ENCODE measurements at places on chromosomes 7 and 10.

DNA sequence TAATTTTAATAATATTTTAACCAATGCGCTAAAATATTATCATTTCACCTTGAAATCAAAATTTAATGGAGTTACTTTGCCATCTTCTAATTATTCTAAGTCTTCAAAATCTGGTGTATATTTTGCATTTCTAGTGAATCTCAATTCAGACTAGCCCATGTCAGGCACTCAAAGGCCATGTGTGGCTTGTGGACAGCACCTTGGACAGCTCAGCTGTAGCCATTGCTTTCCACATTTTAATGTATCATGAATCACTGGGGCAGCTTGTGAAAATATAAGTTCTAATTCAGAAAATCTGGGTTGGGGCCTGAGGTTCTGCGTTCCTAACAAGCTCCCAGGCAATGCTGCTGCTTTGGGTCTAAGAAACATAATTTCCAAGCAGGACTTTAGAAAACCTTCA, 57.2 kb downstream of the MGAM2 start:
- DNase-seq: no peak

DNA sequence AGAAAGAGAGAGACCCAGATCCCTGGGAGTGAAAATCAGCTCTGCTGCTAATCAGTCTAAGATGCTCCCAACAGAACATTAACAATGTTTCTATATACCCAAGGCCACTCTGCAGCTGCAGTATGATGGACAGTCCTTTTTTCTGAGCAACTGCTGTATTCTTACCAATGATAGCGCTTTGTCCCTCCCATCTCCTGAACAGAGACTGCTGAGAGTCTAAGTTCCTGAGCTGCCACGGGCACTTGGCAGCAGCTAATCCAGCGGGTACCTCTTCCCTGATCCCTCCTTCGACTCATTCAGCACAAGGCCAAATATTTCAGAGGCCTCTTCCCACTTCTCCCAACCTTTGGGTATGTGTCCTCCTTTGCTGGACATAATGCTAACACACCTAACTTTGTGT, 7.7 kb downstream of the CPVL start:
- no peak for DNase-seq

DNA sequence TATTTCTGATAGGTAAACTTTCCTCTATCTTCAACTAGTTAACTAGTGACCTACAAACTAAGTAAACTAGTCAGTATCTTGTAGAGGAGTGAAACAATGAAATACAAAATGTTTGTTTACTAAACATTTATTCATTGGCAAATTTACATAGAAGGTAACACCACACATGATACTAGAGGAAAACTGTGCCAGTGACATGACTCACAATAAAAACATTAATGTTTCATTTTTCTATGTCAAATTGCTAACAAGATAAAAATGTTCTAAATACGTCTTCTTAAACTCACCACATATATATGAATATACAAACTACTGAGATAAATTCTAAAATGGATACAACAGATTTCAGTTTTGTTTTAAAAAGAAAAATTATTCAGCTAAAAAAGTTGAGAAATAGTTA, 471.3 kb downstream of the PARD3 start:
- no peak for DNase-seq

GRCh38 chr10:124240839-124241291, 147.5 kb upstream of the CHST15 start:
- DNase-seq: no peak

DNA sequence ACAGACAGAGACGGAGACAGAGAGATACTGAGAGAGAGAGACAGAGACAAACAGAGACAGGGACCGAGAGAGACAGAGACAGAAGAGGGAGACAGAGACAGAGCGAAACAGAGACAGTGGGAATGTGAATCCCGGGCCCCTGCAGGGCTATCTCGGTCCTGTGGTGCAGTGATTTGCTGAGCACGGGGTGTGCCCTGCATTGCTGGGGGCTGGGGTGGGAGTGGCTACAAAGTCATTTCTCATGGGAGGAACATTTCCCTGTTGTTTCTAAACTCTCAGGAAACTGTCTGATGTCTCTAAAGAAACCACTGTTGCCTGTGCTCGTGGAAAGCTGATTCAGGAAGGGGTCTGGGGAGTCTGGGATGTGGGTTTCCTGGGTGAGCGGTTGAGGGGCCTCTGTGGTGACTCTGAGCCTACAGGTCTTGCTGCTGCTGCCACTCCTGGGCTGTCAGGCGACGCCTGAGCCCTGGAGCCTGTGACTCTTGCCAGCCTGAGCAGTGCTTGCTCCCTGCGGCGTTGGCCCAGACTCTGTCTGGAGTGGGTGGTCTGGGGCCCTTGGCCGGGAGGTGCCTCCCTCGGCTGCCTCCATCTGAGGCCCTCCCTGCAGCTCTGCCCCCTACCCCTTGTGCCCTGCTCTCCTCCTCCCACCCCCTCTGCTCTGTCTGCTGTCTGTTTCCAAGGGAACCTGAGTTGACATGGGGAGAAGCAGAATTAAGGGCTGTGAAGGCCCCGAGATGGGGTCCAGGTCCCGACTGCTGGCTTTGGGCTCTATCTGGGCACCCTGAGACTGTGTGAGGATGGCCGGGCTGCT, 292.0 kb downstream of the WDR37 start:
- no peak for DNase-seq

DNA sequence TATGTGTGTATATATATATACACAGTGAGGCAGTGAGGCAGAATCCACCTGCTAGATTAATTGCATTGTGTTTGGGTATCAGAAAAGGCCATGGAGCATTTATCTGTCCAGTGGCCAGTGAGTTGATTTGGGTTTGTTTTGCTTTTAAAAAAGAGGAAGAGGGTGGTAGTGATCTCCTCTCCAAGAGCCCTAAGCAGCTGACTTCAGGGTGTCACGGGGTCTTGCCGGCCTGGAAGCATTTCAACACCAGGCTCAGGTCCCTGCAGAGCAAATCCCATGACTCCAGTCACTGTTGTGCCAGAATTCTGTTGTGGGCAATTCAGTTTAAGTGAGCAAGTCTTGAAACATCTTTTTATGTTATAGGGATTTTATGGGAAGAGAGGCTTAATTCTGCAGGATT, 30.6 kb upstream of the GPNMB start:
- no peak for DNase-seq

DNA sequence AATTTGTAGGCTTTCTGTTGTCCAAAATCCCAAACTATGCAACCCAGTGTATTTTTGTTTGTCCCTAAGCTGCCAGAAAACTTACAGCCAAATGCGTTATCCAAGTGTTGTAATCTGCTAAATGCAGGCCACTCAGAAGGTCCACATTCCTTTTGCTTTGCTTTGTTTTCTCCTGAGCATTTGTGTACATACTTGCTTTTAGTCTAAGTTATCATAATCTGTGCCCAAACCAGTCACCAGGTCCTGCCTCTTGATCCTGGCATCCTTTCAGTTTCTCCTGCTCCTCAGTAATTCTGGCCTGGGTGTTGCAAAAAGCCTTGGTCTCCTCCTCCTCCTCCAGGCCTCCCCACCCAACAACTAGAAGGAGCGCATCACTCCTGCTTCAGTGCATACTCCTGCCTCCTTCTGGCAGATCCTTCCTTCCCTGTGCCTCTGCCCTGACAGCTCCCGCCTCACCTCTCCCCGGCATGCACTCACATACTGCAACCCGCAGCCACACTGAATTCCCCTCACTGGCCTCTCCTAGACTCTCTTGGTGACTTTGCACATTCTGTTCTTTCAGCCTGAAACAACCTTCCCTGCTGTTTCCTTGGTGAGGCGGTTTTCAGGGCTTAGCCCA, 2.3 kb downstream of the DENND2A start:
- DNase-seq: no peak

GRCh38 chr10:49080071-49080470, 35.3 kb downstream of the VSTM4 start:
- DNase-seq: no peak

- DNase-seq: no peak
Observed at GRCh38 chr10:132723330-132723970, 62.5 kb downstream of the NKX6-2 start.

DNA sequence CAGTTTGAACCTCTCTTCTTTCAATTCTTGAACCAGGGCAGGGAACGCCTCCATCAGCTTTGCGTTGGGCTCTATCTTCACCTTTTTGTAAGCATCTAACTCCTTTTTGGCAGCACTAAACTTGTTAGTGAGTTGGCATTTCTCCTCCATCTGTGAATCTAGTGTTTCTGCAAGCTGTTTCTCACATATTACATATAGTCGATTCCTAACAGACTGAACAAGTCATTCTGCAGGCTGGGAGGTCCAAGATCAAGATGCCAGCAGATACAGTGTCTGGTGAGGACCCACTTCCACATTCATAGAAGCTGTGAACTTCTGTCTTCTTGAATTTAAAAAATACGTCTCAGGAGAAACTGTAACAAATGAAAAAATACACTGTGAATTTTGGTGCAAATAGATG, 539.7 kb downstream of the ANKRD7 start:
- no peak for DNase-seq

DNA sequence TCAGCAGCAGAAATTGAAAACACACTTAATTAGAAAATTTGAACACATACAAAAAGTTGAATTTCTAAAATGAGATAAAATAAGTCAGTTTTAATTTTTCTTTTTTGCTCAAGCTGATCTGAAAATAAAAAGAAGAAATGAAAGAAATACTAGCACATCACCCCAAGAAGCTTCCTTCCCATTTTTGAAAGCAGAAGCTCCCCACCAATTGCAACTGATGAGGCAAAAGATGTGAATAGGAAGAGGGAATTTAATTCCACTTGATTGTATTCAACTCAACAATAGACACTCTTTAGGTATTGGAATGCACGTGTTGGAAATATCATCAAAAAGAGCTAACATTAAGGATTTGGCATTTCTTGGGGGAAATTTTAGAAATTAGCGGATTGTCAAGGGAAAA, 175.8 kb downstream of the TRIL start:
- DNase-seq: no peak

- no peak for DNase-seq
Observed at GRCh38 chr10:109947111-109947920, 24.0 kb upstream of the XPNPEP1 start.

DNA sequence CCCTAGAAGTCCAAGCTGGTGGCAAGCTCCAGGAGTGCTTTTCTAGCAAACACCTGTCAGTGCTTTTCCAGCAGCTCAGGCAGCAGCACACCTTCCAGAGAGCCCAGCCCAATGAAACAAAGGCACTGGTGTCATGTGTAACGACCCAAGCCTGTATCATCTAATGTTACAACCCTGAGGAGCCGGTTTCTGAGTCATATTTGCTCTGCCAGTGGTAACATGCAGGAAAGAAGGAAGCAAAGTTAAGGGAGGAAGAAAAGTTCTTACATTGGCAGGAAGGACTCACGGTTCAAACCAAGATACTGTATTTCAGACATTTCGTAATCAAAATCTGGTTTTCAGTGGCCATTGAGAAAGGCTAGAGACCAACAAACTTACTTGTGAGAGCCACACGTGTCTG, at the start of gene ANKRD22:
Gene ANKRD22 (minus strand): TSS at position 139 of the 400 bp plus-strand sequence. CDS start 237 bp downstream, outside the sequence.
- no peak for DNase-seq

GRCh38 chr10:176677-177076, 41.4 kb downstream of the ZMYND11 start:
- no peak for DNase-seq

DNA sequence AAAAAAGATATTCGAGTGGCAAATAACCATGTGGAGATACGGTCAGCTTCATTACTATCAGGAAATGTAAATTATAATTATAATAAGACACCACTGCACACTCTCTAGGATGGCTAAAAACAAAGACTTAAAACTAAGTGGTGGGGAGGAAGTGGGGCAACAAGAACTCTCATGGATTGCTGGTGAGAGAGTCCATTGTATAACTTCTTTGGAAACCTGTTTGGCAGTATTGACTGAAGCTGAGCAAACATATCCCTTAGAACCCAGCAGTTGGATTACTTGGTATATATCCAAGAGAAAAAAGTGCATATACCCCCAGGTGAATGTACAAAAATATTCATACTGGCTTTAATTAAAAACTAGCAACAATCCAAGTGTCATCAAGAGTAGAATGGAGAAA, 133.7 kb upstream of the CTBP2 start:
- no peak for DNase-seq

DNA sequence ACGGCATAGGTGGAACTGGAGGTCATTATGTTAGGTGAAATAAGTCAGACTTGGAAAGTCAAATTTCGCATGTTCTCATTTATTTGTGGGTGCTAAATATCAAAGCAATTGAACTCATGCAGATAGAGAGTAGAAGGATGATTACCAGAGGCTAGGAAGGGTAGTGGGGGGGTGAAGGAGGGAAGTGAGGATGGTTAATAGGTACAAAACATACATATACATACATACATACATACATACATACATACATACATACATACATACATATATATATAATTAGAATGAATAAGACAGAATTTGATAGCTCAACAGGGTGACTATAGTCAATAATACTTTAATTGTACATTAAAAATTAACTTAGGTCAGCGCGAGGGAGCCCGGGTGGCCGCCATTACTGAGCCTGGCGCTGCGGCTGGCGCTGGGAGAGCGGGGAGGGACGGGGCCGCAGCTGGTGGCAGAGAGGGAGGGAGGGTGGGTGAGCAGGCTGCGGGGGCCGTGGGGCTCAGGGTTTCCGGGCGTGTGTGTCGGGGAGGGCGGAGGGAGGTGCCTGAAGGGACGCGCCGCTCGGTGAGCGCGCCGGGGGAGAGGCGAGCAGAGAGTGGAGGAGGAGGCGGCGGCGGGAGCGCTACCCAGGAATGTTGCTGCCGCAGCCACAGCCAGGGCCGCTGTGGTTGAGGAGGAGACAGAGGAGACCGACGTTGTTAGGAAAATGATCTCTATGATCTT, 85.8 kb upstream of the EGFR start:
- DNase-seq: no peak

DNA sequence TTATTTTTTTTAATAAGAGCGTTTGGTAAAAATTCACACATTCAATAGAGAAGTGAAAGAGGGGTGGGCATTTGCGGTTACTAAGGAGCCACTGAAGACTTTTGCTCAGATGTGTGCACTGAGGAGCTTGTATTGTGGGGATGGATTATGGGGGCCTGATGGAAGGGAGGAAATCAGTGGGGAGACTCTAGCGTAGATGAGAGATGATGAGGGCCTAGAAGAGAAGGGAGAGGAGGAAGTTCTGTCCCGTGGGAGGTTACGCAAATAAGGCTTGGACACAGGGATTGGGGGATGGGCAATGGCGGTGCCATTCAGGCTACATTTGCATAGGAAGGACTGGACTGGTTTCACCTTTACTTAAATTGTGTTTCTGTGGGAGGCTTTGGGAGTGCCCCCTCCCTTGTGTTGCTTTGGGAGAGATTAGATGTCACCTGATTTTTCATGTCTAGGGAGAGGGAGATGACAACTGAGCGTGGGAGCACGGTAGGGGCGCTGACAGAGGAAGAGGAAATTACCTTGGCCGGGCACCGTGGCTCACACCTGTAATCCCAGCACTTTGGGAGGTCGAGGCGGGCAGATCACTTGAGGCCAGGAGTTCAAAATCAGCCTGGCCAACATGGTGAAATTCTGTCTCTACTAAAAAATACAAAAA, 2.2 kb upstream of the HIP1 start:
- no peak for DNase-seq

GRCh38 chr7:44757311-44757710, 8.7 kb downstream of the ZMIZ2 start:
- DNase-seq: no peak

GRCh38 chr7:66950763-66951162, 29.7 kb downstream of the TMEM248 start:
- no peak for DNase-seq

All from stimulated activated CD4-positive, alpha-beta T cell treated with anti-CD3 and anti-CD28 coated beads, Interleukin-2, amount 100 ng/mL, for 24 hours (primary cell).